ENCODE measurements at places on chromosomes 2 and 18.

DNA sequence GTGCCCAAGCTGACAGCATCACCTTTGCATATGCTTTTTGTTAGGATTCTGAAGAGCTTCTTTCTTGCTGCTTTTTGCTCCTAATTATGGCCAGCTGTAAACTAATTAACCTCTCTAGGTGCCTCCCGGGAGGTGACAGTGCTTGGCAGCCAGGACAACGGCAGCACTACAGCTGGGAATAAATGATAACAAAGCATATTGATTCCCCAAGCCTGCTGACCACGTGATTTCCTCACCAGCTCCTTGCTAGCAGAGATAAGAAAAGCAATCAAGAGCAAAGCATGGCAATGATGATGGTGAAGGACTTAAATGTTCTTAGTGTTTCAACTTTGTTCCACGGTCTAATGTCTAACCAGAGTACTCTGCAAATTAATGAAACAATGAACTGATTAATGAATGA lies 1074.4 kb upstream of the GYPC start:
- DNase-seq: no peak

- DNase-seq: no peak
Measured at GRCh38 chr2:69122271-69122670, 109.3 kb downstream of the ANTXR1 start.

DNA sequence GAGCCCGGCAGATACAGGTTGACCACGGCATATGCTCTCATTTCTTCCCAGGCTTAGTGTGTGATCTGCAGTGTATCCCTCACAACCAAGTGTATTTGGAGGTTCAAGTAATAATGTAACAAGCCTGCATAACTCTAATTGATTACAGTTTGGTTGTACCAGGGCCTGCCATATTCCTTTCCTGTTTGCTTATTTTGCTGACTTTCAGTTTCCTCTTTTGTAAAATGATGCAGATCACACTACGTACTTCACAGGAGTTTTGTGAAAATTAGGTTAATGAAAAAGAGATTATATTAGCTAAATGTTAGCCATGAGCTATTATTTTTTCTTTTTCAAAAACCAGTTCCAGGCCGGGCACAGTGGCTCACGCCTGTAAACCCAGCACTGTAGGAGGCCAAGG lies 25.8 kb downstream of the SLC3A1 start:
- DNase-seq: no peak

GRCh38 chr18:57131101-57131500 lies 15.8 kb upstream of the BOD1L2 start:
- no peak for DNase-seq

GRCh38 chr2:205657579-205657978 lies 24.7 kb upstream of the NRP2 start:
- DNase-seq: no peak

DNA sequence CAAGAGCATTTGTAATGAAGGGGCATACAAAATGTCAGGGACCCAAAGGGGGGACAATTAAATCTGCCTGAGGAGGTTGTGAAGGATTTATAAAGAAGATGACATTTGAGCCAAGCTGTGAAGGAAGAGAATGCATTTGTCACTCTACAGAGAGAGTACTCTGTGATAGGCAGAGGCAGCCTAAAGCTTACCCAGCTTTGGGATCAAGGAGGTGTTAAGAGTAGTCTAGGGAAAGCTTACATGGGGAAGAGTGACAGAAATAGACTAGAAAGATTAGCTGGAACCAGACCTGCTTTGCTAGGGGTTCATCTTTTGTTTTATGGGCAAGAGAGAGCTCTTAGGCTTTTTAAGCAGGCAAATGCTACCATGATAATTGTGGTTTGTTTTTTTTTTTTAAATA lies 169.1 kb upstream of the CYP26B1 start:
- no peak for DNase-seq

DNA sequence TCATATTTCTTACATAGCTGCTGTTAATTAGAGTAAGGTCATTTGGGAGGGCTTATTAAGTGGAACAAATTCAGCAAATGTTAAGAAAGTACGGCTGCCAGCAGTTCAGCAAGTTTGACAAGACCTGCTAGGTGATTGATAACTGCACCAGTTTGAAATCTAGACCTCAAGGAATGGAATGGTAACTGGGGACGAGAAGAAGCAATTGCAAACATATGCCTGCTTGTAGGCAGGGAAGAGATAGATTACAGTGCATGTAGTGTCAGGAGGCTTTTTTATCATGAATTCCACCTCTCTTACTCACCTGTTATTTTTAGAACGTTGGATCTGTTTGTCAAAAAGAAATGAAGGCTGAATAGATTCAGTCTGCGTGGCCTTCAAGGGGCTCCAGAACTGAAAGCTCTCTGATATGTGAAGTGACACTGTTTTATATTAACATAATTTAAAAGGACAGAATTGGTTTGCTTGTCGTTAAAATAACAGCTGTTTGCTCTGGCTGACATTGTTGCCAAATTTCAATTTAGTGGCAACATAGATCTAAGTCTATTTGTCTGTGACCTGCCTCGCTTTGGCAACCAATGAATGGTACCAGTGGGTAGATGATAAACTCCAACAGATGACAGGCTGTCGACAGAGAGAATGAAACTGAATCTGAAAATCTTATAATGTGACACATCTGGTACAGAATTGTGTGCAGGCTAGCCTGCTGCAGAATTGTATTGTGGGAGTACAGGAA lies 199.3 kb downstream of the ZNF407 start:
- DNase-seq: no peak

- DNase-seq: no peak
Measured at GRCh38 chr2:55618025-55618274, 528 bp upstream of the PPP4R3B start.

DNA sequence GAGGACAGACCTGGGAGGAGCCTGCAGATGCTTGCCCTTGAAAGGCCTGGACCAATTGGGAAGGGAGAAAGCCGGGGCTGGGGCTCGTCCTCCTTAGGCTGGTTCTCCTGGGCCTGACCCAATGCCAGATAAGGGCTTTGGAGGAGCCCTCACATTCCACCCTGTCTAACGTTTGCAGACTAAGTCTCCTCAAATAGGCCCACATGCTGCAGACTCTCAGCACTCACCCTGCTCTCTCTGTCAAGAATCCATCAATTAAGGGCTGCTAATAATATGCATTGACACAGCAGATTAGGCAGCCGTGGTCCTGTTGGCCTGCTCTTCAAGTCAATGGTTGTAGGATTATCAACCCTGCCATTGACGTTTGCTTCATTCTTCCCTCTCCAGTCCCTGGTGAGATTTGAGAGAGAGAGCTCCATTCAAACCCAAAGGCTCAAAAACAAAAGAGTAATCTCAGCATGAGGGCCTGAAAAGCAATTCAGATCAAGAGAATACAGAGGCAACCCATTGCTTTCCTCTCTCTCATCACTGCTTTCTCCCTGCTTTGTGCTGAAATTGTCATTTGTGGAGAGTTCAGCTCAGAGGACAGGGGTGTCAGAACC lies 167.6 kb downstream of the INSIG2 start:
- DNase-seq: no peak

GRCh38 chr18:74840492-74841167 lies 243.0 kb downstream of the ZNF407 start:
- no peak for DNase-seq

GRCh38 chr2:216365518-216365917 lies 6.8 kb downstream of the MARCHF4 start:
- no peak for DNase-seq

DNA sequence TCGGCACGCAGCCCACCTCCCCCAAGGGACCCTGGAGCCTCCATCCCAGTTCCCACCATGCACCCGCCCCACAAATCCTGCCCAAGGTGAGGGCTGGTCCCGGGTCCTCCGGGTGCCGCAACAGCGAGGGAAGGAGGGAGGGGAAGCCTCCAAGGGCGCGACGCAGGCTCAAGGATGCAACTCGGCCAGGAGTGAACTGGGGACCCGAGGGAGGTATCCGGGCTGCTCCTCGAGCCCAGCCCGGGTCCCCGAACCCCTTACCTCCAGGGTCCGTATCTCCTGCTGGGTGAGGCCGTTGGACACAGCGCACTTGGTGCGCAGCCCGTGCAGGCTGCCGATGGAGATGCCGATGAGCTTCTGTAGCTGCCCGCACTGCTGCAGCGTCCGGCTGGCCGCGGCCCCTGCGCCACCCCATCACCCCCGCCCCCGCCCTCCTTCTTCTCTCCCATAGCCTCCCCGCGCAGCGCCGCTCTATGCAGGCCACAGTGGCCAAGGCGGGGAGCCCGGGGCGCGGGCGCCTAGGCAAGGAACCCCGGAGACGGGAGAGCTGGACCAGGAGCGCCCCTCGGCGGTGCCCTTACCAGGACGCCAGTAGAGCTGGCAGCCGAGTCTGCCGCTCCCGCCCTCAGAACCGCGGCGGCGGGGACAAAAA lies 124.1 kb downstream of the ANKRD30BL start:
- DNase-seq: no peak

DNA sequence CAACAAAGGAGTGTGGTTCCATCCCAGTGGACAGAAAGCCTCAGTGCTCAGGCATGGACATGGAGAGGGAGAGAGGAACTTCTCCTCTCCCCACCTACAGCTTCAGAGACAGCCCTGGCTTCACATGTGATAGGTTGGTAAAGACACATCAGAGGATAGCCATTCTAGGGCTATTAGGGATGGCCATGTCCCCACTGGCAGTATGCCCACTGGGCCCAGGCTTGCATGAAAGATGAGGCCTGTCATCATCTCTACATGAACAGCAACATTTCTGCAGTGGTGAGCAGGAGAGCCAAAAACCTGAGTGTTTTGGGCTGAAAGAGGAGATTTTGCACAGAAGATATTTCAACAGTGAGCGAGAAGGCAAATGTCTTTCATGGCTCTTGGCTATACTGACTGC lies 517.2 kb downstream of the NR4A2 start:
- DNase-seq: no peak

GRCh38 chr2:37205689-37206341 lies 9.5 kb downstream of the CEBPZOS start:
- DNase-seq: no peak

DNA sequence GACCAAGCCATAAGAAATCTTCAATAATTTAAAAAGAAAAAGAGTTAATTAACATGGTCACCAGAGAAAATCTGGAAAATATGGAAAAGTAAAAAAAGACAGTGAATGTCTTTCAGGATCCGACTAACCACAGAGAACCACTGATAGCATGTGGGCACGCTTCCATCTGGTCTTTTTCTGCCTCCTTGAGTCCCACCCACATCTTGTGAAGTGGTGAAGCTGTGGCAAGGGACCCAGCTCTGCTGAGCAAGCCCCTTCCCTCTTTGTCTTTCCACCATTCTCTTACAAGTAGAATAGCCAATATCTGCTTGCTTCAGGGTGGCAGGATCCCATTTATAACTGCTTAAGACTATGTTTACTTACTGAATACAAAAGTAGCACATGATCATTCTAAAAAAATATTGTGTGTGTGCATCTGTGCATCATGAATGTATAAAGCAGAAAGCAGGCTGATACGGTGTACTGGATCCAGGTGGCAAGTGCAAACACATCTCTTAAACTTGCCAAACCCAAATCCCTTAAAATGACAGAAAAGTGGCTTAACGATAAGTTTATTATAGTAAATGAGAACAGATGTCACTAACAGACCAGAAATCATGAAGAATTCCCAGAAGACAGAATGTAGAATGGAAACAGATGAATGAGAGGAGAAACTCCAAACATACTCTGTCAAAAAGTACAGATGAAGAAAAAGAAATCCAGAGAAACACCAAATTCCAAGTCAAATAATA lies 52.3 kb downstream of the FOXI3 start:
- DNase-seq: no peak

GRCh38 chr2:53859206-53860181 lies at the start of gene GPR75:
Gene GPR75, minus strand, starts transcription at chr2:53859967. Its CDS starts 5,211 bp downstream, at chr2:53854756.
- no peak for DNase-seq

- no peak for DNase-seq
Measured at GRCh38 chr2:113116100-113116958, 11.1 kb upstream of the IL1RN start.

DNA sequence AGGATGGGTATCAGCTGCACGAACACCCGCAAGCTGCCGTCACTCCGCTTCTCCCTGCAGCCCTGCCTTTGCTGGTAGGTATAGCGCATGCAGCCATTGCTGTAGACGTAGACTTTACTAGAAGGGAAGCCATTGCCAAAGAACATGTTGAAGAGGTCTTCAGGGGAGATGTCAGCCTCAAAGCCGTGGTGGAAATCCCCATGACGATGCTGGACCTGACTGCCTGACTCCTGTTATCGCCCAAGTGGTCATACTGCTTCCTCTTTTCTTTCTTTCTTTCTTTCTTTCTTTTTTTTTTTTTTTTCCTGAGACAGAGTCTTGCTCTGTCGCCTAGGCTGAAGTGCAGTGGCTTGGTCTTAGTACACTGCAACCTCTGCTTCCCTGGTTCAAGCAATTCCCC lies 68.7 kb upstream of the SPRED2 start:
- no peak for DNase-seq

GRCh38 chr2:33023728-33024500 lies 77.2 kb downstream of the LTBP1 start:
- DNase-seq: no peak

DNA sequence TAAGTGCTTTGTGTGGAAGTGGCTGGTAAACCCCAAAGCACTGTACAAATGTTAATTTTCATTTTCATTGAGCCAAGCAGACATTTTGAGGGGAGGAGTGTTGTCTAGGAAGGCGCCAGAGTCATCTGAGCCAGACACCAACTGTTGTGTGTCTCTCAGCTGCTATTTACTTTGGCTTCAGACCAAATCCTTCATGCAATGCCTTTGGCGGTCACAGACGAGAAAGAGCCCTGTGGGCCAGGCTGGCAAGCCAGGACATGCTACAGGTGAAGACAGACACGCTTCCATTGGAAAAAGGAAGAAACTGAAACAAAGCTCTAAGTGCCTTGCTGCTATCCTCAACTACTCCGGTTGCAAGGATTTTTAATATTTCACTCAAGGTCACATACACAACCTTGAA lies 115.4 kb upstream of the CDC42EP3 start:
- DNase-seq: no peak

DNA sequence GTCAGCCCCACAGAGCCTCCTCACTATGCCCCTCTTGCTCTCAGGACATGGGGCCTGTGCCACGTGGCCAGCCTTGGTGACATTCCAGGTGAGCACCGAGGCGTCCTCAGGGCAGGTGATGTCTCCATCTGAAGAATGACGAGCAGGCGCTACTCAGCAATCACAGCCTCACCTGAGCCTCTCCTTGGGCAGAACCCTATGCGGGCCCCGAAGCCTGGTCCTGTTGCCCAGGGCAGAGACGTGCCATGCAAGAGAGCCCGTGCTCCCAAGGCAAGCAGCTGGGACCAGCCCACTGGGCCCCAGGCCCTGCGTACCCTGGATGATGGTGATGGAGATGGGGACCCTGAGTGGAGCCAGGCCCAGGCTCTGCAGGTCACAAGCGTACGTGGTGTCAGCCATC lies 32.5 kb upstream of the SELENOI start:
- no peak for DNase-seq
